ENCODE measurements at places on chromosomes 4 and X.

- DNase-seq: no peak
Measured at GRCh38 chr4:176546975-176547374, 227.2 kb downstream of the SPCS3 start.

- no peak for DNase-seq
Measured at GRCh38 chr4:139719381-139720101, 53.9 kb downstream of the MGST2 start.

- no peak for DNase-seq
Measured at GRCh38 chr4:159428975-159429692, 326.3 kb downstream of the RAPGEF2 start.

- DNase-seq: no peak
Measured at GRCh38 chr4:37867102-37867501, 23.8 kb upstream of the TBC1D1 start.

GRCh38 chr4:7323872-7324650 is 110.7 kb downstream of the PSAPL1 start:
- DNase-seq: no peak

DNA sequence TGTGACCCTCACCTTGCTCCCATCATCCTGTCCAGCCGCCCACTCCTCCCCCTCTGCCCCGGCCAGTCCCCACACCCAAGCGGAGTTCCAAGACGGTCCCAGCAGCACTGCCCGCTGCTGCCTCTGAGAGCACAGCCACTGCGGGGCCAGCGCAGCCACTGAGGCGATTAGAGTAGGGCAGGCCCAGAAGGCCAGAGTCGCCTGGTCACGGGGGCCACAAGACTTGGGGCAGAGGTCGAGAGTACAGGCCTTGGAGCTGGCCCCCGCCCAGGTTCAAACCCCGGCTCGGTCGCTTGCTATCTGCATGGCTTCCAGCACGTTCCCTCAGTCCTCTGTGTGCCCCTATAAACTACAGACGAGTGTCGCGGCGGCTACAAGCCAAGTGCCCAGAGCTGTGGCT is 53.2 kb upstream of the ADRA2C start:
- no peak for DNase-seq

DNA sequence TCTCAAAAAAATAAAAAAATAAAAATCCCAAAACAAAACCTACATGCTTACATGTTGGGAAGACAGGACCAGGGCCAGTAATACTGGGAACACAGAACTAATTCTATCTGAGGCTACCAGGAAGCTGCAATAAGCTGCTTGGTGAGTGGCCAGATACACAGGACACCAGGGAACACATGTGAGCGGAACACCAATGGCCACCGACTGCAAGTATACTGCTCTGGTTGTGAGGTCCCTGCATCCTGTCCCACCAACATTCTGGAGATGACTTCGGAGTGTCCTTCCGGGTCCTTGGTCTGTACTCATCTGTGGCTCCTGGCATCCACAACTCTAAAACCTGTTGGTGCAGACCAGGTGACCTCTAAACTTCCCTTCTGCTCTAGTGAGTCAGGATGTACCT is 2.7 kb downstream of the TNIP2 start:
- DNase-seq: no peak

Measured in H7 (cell line).